Occipital lobe (tissue), 3 donors: ENCODE measurements at places on chromosomes 3 and 15. TPM values are rescaled to one million over a fixed set of nuclear protein-coding genes. Genes with fewer than 3 reads are reported as not detected.

The CPNE9 gene
- total RNA-seq = 0.31 TPM

The GOLGA6B gene
- total RNA-seq = not detected

The CSTA gene
- total RNA-seq = not detected

The HRH1 gene
- total RNA-seq = 1.7 TPM

The GOLGA8G gene
- total RNA-seq = not detected

The CGNL1 gene
- 5.3 TPM for total RNA-seq

The DLG1 gene
- total RNA-seq = 142 TPM

The PPP2R3A gene
- 37.9 TPM for total RNA-seq

The CCR9 gene
- 0.16 TPM for total RNA-seq

The MB21D2 gene
- total RNA-seq = 61.9 TPM

The EPHA3 gene
- total RNA-seq = 349 TPM

The C3orf85 gene
- total RNA-seq = not detected

The ANKRD63 gene
- not detected for total RNA-seq

The ALDH1A2 gene
- total RNA-seq = 6.1 TPM

The TMEM266 gene
- total RNA-seq = 4.7 TPM

The GOLGA8J gene
- total RNA-seq = not detected

The PYGO1 gene
- 44.0 TPM for total RNA-seq

The PGBD4 gene
- total RNA-seq = 6.2 TPM

The KNG1 gene
- total RNA-seq = not detected

The MINDY2 gene
- total RNA-seq = 36.5 TPM

The SPESP1 gene
- total RNA-seq = 0.16 TPM

The LYZL4 gene
- not detected for total RNA-seq

The ARF4 gene
- total RNA-seq = 130 TPM

The ADAMTS9 gene
- total RNA-seq = 17.3 TPM

The CCDC39 gene
- 0.62 TPM for total RNA-seq

The ARGFX gene
- not detected for total RNA-seq

The ISL2 gene
- not detected for total RNA-seq

The SLC51B gene
- total RNA-seq = not detected

The SRGAP3 gene
- total RNA-seq = 89.5 TPM
